ENCODE measurements at places on chromosomes 5 and 9.

DNA sequence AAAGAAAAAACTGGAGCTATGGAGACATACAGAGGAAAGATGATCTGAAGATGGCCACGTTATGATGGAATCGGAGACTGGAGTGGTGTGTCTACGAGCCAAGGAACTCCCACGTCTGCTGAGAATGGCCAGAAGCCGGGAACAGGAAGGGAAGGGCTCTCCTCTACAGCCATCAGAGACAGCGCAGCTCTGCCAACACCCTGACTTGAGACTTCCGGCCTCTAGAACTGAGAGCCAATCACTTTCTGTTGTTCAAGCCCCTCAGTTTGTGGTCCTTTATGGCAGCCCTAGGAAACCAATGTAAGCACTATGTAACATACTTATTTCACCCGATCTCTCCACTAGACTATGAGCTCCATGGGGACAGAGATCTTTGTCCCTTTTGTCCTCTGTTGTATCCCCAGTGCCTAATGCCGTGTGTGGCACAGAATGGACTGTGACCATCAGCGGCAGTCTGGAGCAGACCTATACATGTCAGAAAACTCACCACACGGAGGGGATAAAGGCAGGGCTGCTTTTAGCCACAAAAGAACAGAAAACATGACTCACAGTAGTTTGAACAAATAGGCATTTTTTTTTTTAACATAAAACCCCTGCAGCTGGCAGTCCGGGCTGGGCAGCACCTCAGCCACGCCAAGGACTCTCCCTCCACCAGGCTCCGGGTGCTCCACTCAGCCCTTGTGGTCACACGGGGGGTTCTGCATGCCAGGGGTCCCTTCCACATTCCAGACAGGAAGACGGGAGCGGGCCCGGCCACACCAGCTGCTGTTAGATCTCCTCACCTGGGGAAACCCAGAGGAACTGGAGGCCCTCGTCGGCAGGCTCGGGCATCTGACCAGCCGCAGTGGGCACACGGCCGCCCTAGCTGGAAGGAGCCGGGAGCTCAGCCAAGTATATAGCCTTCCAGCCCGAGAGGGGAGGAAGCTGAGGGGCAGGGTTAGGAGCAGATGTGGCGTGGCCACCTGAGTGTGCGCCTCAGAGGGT, 16.1 kb upstream of the MXD3 start:
- DNase-seq, result no peak

- no peak for DNase-seq
Observed at GRCh38 chr5:124494540-124495116, 251.8 kb downstream of the ZNF608 start.

GRCh38 chr5:179854356-179854755, 4.3 kb downstream of the MRNIP start:
- DNase-seq, result no peak

- DNase-seq, result peak; percentile 73
Observed at GRCh38 chr5:64210866-64211265, 45.2 kb downstream of the RNF180 start.

- no peak for DNase-seq
Observed at GRCh38 chr9:113350107-113350661, 843 bp downstream of the BSPRY start.

GRCh38 chr9:37965116-37965515, 61.2 kb upstream of the SLC25A51 start:
- no peak for DNase-seq

DNA sequence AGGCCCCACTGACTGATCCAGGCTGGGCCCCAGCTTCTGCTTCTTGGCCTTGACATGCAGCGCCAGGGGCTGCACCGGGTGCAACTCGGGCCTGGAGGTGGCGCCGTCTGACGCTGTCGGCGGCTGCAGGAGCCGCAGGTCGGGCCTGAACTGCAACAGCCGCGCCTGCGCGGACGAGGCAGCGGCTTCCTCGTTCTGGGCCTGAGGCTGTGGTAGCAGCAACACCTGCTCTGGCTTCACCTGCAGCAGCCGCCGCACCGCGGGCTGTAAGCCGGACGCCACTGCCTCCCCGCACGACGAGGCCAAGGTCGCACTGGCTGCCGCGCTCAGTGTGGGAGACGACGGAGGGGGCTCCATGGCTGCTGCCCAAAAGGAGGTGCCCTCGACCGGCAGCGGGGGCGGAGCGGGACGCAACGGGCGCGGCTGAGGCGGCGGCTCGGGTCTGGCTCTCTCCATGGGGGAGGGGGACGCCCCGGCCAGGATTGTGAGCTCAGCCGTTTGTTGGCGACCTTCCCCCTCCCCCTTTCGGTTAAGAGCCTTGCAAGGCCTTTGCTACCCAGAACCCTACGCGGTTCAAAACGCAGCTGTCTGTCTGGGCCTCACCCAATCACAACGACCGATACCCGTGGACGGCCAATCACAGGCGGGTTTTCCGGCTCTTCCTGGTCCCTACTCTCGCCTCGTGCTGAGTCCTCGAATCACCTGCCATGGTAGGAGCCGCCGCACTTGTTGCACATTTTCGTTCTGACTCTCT, 438 bp downstream of the SOX30 start:
- DNase-seq, result no peak

- peak; percentile 12 for DNase-seq
Observed at GRCh38 chr5:61202213-61202612, 39.9 kb upstream of the SMIM15 start.

DNA sequence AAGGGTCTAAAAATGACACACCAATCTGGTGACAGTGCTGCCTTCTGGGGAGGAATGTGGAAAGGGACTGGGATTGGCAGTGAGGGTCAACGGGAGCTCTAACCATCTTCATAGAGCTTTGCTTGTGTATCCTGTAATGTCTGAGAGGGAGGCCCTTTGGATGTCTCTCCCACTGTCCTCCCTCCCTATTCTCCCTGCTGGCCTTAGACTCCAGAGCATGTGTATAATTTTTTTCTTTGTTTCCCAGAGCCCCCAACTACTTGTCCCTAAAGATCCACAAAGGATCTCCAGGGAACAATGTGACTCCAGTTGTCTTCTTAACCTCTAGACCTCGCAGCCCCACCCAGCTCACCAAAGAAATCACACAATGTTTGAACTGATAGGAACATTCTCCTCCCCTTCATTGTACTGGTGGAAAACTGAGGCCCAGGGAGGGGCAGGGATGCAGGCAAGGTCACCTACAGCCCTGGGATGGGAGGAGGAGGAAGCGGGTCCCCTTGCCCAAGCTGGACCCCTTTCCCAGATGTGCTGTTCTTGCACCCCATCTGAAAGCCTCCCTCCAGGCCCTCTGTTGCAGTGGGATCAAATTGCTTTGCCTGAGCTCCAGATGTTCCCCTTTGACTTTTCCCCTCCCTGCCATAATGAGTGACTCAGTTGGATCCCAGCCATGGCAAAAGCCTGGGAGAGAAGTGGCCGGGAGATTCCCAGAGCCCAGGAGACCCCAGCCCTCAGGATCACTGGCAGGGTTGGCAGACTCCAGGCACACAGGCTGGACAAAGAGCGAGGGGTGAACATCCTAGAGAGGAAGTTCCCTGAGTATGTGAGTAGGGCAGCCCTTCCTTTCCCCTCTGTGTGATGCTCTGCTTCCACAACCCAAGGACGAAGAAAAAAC, 21.8 kb downstream of the SPARC start:
- DNase-seq, result no peak

- DNase-seq, result no peak
Observed at GRCh38 chr5:95956021-95956899, 5.4 kb downstream of the ELL2 start.

- no peak for DNase-seq
Observed at GRCh38 chr5:56898213-56898612, 11.2 kb upstream of the SETD9 start.

DNA sequence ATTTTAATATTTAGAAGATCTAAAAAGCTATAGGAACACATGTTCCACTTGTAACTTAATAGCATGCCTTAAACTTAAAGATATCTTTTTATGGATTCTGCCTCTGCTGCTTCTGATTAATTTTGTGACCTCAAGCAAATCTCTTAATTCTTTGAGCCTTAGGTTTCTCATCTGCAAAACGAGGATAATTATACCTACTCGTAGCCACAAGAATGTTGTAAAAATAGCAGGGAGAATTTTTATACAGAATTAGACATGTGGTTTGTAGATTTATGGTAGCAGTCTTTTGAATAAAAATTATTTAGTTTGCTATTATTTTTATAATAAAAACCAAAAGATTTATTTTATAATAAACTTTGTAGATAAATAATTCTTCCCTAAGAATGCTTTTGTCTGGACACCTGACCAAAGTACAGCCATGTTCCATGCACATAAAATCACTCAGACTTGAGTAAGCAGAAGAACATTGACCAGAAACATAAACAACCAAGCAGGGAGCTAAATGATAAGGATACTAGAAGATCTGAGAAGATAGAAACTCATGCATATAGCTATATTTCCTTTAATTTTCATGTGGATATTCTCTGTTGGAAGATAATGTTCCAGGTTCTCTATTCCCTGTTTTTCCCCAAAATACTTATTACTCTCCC, 18.5 kb downstream of the C9orf85 start:
- peak; percentile 81 for DNase-seq

GRCh38 chr5:135450952-135451351, 1.2 kb downstream of the TIFAB start:
- DNase-seq, result no peak

GRCh38 chr9:86281593-86282076, 703 bp downstream of the ISCA1 start:
- no peak for DNase-seq

DNA sequence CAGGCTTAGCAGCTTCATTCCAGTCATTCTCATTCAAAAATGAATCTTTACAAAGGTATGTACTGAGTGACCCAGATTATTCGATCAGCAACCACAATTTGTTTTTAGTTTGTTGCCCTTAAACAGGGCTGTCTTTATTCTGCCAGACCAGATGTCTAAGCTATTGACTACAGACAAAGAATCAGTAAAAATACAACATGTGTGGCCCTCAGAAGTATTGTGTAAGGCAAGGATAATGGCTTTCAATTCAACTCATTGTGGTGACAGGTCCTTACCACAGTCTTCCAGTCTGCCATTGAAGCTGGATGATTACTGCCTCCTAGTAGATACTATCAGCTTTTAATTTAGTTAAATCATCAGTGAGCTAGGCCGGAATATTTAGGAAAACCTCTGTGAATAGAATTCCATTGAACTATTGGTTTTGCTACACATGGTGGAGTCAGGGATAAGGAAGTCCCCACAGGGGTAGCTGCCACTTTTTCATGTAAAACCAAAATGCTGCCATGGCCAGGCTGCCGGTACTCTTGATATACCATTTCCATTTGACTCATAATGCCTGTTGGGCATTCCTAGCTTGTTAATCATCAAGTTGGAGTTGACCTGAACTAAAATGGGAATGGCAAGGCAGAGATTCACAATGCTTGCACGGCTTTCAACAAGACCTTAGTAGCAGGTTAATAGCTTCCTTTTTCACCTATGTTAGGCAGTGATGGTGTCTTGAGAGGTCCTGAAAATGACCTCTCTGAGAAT, 175.6 kb downstream of the MEF2C start:
- no peak for DNase-seq

DNA sequence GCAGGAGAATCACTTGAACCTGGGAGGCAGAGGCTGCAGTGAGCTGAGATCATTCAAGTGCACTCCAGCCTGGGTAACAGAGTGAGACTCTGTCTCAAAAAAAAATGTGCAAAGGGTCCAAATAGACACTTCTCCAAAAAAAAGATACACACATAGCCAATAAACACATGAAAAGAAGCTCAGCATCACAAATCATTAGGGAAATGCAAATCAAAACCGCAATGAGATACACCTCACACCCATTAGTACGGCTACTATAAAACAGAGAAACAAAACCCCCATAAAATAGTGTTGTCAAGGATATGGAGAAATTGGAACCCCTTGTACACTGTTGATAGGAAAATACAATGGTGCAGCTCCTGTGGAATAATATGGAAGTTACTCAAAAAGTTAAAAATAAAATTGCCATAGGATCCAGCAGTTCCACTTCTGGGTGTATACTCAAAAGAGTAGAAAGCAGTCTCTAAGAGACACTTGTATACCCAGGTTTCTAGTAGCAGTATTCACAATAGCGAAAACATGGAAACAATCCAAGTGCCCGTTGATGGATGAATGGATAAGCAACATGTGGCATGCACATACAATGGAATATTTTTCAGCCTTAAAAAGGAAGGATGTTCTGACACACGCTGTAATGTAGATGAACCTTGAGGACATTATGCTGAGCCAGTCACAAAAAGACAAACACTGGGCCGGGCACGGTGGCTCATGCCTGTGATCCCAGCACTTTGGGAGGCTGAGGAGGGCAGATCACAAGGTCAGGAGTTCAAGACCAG, 57.2 kb upstream of the PPARGC1B start:
- DNase-seq, result no peak

DNA sequence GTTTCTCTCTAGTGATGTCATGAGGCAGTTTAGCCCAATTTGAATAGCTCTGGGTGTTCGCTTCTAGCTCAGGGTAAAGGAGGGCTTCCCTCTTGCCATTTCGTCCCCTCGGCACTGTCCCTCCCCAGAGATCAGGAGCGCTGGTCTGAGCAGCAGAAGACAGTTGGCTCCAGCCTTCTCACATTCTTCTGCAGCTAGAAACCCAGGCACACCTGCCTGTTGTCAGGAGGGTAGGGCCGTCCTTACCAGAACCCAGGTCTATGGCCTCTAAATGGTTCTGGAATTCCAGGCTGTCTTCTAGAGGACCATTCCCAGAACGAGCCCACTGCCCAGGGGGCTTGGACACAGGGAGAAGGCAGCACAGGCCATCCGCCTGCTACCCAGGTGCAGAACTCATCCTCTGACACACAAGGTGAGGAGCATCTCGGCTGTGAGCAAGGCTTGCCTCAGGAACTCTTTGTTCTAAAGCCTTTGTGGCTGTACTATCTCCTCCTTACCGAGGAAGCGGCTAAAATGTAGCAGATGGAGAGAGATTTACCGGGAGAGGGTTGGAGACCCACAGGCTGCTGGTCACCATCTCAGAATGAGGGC, 255.6 kb upstream of the IRX2 start:
- no peak for DNase-seq

DNA sequence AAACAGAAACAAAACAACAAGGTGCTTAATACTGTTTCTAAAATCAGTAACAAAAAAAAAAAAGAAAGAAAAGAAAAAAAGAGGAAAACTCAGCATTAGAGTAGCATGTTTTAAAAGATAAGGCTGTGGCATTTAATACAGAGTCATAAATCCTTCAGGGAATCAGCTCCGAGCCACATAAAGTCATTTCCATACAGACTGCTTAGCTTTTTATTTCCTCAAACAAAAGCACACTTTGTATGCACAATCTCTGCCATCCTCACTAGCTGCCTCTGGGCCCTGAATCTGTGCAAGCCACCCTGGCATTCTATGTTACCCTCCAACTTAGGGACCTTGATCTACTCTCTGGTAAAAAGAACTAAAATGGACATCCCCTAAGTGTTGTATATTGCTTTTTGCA, 87.6 kb downstream of the SEMA6A start:
- no peak for DNase-seq

- no peak for DNase-seq
Observed at GRCh38 chr9:119092125-119092524, 277.1 kb downstream of the BRINP1 start.

DNA sequence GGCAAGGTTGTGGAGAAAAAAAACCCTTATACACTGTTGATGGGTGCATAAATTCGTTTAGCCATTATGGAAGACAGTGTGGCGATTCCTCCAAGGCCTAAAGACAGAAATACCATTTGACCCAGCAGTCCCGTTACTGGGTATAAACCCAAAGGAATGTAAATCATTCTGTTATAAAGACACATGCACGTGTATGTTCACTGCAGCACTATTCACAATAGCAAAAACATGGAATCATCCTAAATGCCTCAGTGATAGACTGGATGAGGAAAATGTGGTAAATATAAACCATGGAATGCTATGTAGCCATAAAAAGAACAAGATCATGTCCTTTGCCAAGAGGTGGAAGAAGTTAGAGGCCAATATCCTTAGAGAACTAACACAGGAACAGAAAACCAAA, 119.9 kb upstream of the PRR16 start:
- DNase-seq, result no peak

All from HFFc6 (cell line).